CD4-positive, alpha-beta T cell treated with Interleukin-6 at 100 ng/mL for 8 hours (primary cell): ENCODE measurements at places on chromosomes 16 and 17.

DNA sequence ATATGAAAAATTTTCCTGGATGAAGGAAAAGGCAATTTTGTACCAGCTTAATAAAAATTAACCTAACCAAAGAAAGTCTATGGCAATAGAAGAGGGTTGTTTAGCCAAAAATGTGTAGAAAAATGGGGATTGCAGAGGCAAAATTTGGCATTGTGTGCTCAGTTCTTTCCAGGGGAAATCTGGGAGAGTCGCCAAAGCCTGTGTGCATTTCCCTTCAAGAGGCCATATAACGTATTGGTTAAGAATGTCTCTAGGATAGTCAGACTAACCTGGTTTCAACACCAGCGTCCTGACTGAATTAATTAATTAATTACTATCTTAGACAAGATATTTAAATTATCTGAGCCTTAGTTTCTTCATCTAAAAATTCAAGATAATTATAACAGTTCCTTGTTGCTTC is 44.8 kb upstream of the HLF start:
- DNase-seq, result no peak

DNA sequence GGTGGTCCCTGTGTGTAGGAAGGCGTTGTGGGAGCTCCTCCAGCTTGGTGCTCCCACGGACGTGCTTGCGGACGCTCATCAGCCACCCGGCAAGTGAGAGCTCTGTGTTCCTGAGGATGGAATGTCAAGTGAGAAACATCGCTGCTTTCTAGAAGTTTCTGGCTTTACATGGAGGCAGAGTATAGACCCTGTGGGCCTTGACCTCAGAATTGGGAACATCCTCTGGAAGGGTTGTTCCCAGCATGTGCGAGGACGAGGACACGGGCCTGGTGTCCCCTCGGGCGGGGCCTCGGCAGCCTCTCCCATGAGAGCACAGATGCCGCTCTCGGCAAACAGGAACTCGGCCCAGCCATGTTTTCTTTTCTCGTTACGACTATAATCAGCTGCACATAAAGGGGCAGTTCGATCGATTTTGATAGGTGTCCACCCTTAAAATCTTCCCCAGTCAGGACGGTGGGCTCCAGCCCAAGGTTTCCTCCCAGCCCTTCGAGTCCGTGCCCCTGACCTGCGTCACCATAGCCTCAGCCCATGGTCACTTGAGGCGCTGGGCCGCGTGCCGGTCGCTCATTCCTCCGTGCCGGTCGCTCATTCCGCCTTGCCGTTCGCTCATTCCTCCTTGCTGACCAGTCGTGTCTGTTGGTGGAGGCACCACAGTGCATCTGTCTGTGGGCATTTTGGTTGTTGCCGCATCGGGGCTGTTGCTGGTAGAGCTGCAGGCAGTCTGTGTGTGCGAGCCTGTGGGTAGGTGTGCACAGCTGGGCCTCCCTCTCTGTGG is 91.3 kb upstream of the ZNF750 start:
- DNase-seq, result no peak

- no peak for DNase-seq
These were observed 15.8 kb downstream of the CIITA start for GRCh38 chr16:10892782-10893318.

DNA sequence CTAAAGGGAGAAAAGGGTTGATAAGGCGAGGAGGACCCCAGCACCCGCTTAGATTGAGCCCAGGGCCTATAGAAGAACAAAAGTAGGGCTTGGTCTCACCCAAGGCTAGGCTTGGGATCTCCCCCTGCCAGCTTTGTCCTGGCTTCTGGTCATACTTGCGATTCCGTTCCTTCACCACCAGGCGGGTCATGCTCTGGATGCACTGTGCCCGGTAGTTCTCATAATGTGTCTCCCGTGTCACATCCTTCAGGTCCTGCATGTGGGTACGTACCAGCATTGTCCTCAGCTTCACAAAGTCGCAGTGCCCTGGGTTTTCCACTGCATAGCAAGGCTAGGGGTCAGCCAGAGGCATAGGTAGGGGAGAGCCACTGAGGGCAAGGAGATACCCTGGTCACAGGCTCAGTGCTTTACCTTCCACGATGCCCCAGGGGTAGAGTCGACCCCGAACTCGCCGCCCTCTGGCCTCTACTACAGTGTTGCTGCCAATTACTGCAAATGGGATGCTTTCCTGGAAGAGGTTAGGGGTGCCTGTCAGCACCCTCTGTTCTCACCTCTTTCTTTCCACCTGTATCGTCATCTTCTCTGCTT is 6.5 kb upstream of the MTMR4 start:
- DNase-seq, result no peak

- DNase-seq, result peak; percentile 21
These were observed 668 bp downstream of the USP36 start for GRCh38 chr17:78839762-78840529.

- DNase-seq, result no peak
These were observed 18.1 kb upstream of the GHDC start for GRCh38 chr17:42212382-42212781.

GRCh38 chr16:66844342-66845079 is at the start of gene CA7:
CA7 (plus strand) TSS chr16:66844414; CDS start chr16:66844488, 74 bp downstream.
- no peak for DNase-seq

- no peak for DNase-seq
These were observed 150.1 kb downstream of the IRF8 start for GRCh38 chr16:86048882-86049585.

- DNase-seq, result no peak
These were observed 505.8 kb upstream of the HSBP1 start for GRCh38 chr16:83301971-83302370.

GRCh38 chr16:67967958-67968399 is 458 bp downstream of the SLC12A4 start:
- DNase-seq, result no peak

- DNase-seq, result no peak
These were observed 806 bp downstream of the IFT140 start for GRCh38 chr16:1610899-1611632.

- no peak for DNase-seq
These were observed 69.9 kb downstream of the ABR start for GRCh38 chr17:1109606-1110540.

DNA sequence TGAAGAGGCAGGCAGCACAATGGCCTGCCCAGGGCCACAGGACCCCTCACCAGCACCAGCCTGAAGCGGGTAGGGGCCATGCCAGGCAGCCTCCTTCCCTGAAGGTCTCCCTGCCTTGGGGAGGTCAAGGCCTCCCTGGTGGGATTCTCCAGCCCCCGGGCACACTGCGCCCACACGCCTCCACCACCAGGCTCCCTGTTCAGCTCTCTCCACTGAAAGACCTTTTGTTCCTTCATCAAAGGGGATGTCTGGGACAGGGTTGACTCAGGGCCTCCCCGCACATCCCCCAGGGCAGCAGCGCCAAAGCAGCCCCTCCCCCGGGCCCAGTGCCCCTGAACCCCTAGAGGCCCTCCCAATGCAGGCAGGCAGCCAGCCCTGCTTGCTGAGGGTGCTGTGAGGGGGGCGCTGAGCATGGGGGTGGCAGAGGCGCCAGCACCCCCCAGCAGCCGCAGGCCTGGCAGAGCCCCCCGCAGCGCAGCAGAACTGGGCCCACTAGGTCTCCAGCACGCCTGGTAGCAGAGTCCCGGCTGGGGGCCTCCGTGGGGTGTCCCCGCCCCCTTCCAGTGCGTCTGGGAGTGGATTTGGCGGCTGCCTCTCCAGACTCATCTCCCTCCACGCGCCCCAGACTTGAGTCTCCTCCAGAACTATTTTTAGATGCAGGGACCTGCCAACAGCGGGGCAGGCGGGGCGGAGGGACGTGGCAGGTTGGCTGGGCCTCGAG is 13.1 kb downstream of the BCAR1 start:
- DNase-seq, result no peak

DNA sequence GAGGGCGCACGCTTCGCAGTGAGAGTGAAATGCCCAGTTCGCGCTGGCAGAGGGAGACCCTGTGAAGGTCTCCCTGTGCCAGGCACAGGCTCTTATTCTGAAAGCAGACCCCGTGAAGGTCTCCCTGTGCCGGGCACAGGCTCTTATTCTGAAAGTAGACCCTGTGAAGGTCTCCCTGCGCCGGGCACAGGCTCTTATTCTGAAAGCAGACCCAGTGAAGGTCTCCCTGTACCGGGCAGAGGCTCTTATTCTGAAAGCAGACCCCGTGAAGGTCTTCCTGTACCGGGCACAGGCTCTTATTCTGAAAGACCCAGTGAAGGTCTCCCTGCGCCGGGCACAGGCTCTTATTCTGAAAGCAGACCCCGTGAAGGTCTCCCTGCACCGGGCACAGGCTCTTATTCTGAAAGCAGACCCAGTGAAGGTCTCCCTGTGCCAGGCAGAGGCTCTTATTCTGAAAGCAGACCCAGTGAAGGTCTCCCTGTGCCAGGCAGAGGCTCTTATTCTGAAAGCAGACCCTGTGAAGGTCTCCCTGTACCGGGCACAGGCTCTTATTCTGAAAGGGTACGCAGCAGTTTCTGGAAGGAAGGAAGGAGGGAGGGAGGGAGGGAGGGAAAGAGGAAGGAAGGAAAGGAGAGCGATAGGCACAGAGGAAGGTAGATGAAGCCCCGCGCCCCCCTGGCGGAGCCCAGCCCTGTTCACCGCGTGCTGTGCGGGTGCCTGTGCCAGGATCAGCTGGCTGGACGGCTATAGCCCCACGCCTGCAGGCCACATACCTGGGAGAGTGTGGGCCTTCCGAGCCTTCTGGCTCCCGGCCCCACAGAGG is 55.3 kb downstream of the WDR45B start:
- DNase-seq, result peak; percentile 69

GRCh38 chr16:15879255-15879811 is 9.1 kb downstream of the CEP20 start:
- DNase-seq, result no peak

DNA sequence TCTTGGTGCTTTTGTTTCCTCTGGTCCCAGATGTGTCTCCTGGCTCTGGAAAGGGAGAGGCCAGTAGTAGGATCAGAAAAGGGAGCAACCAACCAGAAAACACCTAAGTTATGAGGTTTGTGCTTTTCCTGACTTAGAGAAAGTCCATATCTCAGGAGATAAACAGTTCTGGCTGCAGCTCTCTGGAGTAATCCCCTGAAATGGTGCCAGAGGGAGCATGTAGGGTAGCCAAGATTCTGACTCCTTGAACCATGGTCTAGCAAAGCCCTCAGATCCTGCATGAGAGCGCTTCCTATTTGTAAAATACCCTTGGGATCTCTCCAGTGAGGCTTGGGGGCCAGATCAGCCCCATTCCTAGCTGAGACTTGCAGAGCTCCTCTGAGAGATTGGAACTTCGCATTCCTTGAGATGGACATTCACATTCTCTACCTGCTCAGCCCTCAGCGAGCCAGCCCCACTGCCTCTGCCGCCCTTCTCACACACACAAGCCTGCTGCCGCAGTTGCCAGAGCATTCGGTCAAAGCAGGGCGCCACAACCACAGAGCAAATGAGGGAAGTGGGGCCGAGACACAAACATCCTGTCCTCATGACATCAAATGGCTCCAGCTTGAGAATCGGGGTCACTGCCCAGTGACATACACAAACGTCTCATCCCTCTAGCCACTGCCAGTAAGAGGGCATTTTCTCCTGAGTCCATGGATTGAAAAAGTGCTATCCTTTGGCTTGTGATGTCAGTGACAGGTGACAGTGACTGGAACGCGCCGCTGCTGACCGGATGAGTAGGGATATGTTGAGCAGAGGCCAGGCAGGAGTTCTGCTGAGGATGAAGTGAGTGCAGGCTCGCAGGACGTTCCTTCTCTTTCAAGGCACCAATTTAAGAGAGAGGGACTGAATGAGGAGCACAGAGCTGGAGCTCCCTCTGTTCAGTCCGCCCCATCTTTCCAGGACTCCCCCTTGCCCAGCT is 5.0 kb downstream of the ABHD15 start:
- no peak for DNase-seq

- DNase-seq, result no peak
These were observed 8.0 kb upstream of the UNK start for GRCh38 chr17:75776386-75777295.
